ENCODE measurements at places on chromosomes 12 and 14.

- peak; percentile 29 for DNase-seq
These were observed 34.5 kb downstream of the VDR start for GRCh38 chr12:47870175-47870781.

DNA sequence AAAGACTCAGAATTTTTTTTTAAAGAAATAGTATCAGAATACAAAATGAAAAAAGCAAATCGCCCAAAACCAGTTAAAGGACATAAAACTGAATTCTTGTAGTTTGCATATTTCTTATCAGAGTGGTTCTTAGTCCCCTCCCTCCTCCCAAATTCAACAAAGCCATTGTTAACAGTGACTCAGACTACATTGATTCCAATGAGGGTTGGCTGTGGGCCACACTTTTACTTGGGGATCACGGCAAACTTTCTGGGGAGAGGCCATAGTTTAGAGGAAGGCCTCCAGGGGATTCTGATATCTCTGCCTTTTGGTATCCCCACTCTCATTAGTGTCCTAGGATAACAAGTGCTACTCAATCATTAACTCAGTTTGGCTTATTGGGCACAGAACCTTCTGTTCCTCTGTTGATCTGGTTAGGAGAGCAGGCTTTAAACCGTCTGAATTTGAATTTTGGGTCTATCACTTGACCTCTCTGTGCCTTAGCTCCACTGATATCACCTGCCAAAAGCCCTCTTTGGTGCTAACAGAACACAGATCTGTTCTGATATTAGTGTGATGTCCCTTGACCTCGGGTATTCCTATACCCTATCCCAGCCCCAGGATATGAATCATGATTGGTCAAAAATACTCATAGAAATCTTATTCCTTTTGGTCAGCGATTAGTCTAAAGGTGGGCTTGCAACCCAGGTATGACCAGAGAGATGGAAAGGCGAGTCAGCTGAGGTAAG, 45.2 kb upstream of the APPL2 start:
- peak; percentile 13 for DNase-seq

DNA sequence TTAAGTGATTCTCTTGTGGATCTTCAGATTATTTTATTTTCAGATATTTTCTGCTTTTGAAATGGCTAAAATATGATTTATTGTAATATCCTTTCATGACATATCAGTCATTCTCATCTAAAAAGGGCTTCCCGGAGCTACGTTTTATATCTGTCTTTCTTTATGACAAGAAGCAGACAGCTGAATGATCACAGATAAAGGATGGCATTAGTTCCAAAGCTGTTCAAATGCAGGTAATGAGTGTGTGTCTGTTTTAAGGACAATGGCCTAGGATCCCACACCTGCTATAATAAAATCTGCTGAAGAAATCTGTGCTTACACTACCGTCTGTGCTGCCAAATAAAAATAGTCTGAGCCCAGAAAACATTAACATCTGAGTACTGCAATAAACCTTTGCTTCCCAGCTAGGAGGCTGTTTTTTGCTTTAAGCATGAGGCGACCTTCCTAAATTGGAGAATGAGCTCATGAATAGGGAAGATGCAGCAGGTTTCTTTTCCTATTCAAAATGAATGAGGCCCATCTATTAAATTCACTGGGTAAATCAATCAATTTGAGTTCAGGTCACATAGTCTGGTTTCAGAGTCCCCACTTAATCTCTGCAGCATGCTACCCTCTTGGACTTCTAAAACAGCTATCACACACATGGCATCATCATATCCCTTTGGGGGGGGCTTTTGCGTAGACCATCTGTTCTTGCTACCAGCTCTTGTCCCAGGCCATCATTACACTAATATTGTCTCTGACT, 498.5 kb downstream of the NELL2 start:
- no peak for DNase-seq

GRCh38 chr14:81849714-81850113, 316.1 kb upstream of the SEL1L start:
- no peak for DNase-seq

DNA sequence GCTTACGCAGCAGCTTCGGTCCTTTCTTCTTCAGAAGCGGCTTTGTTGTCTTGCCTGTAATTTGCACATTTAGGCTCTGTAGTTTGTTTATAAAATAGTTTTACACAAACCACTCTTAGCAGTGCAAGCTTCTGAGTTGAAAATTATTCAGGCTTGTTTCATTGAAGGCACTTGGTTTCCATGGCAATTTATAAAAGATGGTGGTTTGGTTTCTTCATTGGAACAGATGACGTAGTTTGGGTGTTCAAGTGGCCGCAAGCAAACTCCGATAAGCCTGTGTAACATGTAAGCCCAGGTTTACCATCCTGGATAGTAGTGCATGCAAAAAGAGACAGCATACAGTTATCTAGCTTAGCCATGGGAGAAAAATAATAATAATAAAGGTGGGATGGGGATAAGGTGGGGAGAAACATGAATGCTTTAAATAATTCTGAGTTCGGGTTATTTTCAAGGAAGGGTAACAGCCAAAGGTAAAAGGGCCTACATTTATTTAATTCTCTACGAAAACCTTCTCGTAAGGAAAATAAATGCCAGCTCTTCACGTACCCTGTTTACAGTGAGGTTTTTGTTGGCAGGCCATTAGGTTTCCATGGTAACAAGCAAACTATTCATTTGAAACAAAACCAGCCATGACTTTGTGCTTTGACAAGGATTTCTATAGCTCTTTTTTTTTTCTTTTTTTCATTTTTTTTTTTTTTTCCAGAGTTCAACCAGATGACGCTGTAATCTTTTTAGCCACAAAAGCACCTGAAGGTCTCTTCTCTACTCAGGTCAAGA, 189.6 kb upstream of the RPL10L start:
- no peak for DNase-seq

DNA sequence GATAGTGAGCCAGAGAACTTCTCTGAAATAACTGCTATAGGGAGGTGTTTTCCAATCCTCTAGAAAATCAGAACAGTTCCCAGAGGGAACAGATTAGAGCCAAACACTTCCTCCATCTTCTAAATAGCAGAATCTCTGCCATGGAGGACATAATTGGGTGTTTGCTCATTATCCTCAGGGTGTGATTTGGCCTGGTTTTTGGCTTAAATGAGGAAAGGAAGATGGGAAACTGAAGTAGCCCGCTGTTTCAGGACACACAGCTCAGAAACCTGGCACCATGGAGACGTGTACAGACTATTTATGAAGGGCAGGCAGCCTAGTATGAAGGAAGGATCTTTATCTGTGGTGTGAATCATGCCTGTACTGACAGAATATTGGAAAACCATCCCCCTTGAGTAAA, 231.7 kb upstream of the PRKD1 start:
- DNase-seq = no peak

DNA sequence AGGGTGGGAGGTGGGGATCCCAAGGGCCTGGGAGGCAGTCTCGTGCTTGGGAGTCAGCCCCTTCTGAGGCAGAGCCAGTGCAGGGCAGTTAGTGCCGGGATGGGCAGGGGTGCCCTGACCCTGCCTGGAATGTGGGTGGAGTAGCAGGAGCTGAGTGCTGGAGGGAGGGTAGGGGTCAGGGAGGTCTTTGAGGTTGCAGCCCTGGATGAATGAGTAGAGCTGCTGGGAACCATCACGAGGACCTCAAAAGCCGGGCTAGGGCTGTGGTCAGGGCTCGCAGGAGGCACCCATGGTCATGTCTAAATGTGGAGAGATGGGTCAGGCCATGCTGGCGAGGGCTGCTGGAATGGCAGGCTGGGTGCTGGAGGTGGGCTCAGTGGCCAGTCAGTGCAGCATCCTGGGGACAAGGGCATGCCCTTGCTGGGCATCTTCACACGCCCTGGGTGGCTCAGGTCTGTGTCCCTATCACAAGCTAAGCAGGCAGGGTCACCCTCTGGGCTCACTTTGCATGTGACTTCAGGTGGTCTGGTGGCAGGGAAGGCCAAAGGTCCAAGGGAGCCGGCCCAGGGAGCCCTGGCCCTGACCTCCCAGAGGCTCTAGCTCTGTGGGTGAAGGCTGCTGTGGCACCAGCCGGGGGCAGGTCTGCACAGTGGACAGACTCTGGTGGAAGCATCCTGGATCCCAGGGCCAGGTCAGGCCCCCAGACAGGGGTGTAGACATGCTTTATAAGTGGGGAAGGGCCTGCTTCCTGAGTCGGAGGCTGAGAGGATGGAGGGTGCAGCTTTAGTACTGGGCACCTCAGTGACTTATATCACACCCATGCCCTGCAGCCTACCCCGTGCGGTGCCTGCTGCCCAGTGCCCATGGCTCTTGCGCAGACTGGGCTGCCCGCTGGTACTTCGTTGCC, 24.5 kb downstream of the PAPLN start:
- no peak for DNase-seq

DNA sequence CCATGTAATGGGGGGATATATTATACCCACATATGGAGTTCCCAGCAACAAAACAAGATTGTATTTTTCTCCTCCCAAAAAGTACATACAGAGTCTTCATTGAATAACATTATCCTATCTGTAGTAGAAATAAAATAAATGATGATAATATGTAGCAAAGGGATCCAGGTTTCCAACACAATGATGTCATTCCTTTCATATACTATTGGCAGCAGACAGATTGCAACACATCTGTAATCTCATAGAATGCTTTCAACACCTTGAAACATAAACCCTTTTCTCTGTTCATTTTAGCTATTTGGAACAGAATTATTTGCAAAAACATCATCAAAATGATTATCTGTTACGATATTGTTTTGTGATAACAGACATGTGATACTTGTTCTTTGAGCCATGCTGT, 317.6 kb downstream of the DPF3 start:
- DNase-seq = peak; percentile 55

- DNase-seq = peak; percentile 94
These were observed 133.8 kb upstream of the NUDT4 start for GRCh38 chr12:93243689-93244513.

DNA sequence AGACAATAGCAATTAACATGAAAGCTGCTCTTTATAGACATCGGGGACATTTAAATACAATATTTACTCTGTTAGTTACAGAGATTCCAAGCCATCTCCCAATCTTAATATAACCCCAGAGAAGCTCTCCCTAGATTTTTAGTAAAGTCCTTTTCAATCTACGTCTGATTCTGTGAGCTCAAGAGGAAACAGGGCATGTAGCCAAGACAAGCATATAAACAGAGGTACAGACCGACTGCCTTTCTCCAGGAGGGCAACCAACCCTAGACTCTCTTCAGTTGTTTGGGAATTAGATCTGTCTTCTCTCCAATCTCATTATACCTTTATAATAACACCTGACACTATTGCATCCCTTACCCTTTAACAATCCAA, 57.4 kb downstream of the TMTC1 start:
- DNase-seq = peak; percentile 77

- DNase-seq = no peak
These were observed 207.1 kb downstream of the ANO4 start for GRCh38 chr12:101001669-101002068.

DNA sequence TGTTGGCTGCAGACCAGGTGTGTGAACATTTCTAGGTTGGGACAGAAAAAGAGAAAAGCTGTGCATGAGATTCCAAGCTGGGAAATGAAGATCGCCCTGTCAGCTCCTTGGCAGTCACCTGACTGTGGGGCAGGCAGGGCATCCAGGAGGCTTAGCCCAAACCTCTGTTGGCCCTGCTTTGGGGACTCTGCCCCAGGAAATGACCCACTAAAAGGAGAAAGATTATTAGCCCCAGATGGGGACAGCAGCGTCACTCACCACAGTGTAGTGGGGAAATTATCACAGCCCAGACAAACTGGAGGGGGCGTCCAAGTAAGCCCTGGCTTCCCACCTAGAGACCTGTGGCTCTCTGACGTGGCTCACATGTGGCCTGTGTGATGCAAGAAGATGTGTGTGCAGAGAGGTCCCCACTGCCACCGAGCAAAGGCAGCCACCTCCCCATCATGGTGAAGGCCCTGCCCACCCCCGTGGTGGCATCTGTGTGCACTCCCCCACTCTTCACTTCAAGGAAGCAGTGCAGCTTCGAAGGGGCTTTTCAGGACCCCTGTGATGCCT, 39.1 kb downstream of the DIO3 start:
- no peak for DNase-seq

DNA sequence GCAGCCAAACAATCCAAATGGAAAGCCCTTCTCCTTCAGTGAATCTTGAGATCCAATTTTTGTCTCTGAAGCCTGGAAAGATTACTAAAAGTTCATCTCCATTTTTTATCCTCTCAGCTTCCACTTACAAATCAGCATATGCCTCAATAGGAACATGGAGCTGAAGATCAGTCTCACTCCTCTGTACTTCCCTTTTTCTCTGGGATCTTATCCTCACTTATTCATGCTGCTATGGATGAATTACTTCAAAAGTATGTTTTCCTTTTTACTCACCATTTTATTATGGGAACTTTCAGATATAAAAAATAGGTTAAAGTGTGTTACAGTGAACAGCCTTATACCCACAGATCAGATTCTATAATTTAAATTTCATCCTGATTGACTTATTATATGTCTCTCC, 14.4 kb upstream of the NTF3 start:
- DNase-seq = no peak

DNA sequence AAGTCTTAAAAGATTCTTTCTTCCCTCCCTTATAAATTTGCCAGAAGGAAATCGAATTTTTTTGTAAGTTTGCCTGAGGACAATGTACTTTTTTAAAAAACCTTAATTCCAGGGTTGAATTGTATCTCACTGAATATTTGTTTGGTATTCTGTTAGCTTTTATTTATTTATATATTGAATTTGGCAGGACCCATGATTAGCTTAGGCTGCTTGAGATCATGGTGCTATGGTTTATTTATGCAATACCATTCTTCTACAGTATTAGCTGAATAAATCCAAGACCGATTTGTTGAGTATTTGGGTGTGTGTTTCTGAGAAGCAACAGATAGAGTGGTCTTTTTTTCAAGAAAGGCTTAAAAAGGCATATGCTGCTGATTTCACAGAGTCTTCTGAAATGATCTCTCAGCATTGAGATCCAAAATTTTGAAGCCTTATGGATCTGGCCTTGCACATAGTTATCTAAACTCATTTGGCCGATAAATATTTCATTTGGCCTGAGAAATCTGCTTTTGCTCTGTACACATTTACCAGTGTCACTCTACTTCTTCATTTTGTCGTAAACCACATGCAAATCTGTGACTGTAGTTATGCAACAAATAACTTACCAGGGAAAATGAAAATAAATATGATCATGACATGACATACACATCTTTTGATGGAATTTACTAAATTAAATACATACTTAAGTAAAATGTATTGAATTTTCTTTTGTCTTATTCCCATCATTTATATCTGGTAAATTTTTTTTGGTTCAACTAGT, 265.8 kb upstream of the FLRT2 start:
- DNase-seq = no peak

DNA sequence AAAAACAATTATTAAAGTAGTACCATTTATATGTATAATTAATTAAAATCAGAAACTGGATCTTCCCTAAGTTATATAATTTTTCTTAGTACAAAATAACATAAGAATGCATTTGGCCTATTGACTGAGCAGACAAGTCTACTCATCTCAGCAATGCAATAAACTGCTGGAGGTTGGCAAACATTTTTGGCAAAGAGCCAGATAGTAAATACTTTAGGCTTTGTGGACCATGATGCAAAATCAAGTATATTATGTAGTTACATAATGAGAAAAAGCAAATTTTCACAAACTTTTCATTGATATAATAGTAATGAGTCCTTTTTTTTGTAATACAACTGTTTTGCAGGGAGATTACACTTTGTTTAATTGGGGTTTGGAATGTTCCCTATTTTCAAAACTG, 30.9 kb downstream of the ERGIC2 start:
- DNase-seq = peak; percentile 73

- DNase-seq = peak; percentile 3
These were observed 187.9 kb upstream of the STXBP6 start for GRCh38 chr14:25237845-25238244.

All from fibroblast of pulmonary artery (primary cell).